ENCODE measurements at places on chromosomes 16 and 17.

DNA sequence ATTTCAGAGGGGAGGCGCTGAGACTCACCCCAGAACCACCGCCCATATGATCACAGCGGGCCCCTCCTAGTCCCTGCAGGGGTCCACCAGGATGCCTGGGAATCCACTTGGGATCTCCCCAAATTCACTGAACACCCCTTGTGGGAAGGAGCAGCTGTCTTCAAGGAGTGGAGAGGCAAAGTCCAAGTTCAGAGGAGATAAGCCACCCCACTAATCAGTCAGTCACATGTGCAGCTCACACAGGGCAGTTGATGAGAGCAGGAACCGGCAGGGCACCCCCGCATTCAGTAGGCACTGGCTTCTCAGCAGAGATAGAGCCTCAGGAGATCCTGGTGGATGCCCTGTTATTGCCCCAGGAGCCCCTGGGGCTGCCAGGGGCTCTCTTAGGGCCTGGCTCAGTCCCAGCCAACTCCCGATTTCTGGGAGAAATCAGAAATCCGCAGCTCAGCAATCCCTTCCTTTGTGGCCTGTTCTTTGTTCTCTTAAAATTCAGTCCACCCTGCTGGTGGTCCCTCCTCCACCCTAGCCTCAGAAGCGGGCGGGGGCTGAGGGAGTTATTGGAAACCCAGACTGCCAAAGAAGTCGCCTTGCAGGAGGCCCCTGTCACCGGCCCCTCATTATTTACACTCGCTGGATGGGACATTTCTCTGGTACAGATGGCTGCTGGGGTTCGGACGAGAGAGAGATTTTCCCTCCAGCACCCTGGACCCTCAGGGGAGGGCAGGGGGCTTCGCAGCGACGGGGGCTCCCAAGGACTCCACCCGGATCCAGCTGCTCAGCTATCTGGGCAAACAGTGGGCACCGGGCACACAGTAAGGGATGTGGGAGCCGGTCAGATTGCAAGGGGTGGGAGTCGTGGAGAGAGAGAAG is 1.8 kb downstream of the CDC42EP4 start:
- no peak for DNase-seq

DNA sequence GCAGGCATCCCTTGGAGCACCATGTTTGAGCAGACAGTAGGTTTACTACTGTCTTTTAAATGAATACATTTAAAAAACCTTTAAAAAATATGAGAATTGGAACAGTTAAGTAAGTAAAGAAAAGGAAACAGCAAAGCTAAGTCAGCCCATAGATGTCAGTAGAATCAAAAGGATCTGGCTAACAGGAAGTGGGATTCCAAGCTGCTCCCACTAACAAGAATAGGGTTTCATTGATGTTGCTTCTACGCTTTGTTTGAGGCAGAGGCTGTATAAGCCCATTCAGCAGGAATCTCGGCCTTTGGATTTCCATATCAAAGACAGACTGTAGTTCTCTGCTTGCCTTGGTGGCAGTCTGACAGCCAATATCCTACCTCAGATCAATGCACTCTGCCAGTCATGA is 122.9 kb upstream of the ELAC2 start:
- DNase-seq: no peak

GRCh38 chr17:63440127-63440769 is 5.9 kb downstream of the CYB561 start:
- DNase-seq: no peak

GRCh38 chr17:77076124-77076830 is 64.5 kb upstream of the SEC14L1 start:
- no peak for DNase-seq

DNA sequence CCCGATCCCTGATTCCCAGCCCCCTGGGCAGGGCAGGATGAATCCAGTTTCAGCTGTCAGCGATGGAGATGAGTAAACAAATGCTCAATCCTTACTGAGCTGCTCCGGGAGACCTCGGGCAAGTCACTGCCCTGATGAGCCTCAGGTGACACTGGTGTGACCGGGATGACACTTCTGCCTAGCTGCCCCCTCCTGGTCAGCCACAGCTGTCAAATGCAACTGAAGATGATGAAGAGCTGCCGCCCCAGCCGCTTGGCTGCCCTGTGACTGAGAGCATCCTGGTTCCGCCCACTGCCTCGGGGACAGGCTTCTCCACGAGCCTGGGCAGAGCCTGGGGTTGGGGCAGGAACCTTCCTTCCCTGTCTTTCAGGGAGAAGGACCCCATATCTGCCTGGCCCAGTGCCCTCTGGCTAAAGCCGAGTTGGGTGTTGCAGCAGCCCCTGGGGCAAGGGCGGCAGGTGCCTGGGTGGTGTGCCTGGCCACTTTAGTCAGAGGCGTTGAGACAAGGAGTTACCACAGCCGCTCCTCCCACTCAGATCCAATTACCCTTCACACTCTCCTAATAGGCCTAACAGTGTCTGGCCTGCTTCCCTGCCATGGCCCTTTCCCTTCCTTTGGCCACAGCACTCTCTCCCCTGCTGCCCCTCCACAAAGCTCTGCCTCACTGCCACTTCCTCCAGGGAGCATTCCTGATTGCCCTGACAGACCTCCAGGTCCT is 5.5 kb downstream of the CCL17 start:
- DNase-seq: no peak

GRCh38 chr16:73526011-73526804 is 478.3 kb upstream of the ZFHX3 start:
- DNase-seq: no peak

GRCh38 chr17:5257124-5257523 is 22.5 kb upstream of the SCIMP start:
- no peak for DNase-seq

GRCh38 chr17:79632432-79632735 is 21.5 kb upstream of the RBFOX3 start:
- no peak for DNase-seq

GRCh38 chr17:41223821-41224220 is 2.6 kb upstream of the KRTAP9-2 start:
- no peak for DNase-seq

GRCh38 chr17:34254146-34254545 is 939 bp upstream of the CCL2 start:
- no peak for DNase-seq
